ENCODE measurements at places on chromosomes 5 and 9.

GRCh38 chr9:87148331-87149104, 201.2 kb upstream of the GAS1 start:
- DNase-seq = peak; percentile 69

DNA sequence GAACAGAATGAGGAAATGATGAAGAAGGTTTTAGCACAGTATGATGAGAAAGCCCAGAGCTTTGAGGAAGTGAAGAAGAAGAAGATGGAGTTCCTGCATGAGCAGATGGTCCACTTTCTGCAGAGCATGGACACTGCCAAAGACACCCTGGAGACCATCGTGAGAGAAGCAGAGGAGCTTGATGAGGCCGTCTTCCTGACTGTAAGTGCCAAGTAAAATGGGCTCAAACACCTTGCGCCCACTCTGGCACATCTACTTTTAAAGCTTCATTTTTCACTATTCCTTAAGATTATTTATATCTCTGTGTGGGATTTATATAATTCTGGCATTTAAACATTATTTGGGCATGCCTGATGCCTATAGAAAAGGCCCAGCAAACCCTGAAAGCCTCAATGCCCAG, 55.6 kb downstream of the CMYA5 start:
- no peak for DNase-seq

- DNase-seq = peak; percentile 81
These were observed 105.6 kb upstream of the PCA3 start for GRCh38 chr9:76658510-76659231.

DNA sequence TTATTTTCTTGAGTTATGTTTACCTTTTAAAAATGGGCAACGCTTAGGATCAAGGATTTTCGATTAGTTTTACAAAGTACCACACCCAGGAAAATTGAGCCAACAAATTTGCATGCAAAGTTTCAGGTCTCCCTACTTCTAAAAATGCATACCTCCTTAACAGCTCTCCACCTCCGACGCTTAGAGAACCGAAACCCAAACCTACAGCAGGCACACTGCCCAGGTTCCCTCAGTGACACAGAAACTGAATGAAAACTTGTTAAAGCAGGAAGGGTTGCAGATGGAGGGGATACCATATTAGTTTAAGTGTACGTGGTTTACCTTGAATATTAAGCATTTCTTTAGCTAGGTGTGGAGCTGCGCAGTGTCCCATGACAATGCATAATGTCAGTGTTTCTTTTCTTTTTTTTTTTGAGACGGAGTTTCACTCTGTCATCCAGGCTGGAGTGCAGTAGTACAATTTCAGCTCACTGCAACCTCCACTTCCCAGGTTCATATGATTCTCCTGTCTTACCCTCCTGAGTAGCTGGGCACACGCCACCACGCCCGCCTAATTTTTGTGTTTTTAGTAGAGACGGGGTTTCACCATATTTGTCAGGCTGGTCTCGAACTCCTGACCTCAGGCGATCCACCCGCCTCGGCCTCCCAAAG, 1.6 kb upstream of the SUB1 start:
- no peak for DNase-seq

DNA sequence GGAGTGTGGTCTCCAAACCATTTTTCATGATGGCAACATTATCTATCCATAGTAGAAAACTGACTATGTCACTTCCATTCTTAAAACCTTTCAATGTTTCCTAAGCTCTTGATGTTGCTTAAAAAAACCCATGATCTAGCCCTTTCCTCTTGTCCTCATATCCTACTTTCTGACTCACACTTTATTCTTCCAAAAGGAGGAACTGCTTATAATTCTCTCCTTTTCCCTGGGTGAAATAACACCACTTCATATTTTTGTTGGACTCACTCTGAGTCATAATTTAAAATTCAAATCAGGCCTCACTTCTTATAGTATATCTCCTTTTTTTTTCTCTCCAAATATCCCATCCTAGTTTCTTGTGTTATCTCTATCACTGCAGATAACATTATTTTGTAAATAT, 513.9 kb downstream of the MAN2A1 start:
- DNase-seq = peak; percentile 3

GRCh38 chr5:179867476-179867875, 8.9 kb upstream of the MRNIP start:
- DNase-seq = no peak

GRCh38 chr9:7489036-7489435, 310.5 kb downstream of the DMAC1 start:
- DNase-seq = peak; percentile 4

DNA sequence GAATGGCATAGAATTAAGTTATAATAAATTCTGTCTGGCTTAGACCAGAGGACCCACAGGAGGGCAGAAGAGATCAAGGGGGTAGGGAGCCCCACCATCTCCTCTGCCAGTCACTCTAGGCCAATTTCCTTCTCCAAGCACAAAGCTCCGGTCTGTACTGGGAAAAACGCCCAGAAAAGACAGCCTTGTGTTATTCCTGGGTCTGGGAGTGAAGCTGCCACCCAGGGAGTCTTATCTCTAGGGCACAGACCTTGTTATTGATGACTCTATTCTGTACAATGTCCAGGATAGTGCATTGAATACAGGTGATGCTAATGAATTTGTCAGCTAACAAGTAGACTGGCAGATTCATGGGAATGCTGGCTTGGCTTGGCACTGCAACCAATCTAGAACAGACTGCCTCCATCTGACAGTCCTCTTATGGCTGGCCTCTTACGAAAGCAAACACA, 60.7 kb downstream of the MED27 start:
- no peak for DNase-seq

DNA sequence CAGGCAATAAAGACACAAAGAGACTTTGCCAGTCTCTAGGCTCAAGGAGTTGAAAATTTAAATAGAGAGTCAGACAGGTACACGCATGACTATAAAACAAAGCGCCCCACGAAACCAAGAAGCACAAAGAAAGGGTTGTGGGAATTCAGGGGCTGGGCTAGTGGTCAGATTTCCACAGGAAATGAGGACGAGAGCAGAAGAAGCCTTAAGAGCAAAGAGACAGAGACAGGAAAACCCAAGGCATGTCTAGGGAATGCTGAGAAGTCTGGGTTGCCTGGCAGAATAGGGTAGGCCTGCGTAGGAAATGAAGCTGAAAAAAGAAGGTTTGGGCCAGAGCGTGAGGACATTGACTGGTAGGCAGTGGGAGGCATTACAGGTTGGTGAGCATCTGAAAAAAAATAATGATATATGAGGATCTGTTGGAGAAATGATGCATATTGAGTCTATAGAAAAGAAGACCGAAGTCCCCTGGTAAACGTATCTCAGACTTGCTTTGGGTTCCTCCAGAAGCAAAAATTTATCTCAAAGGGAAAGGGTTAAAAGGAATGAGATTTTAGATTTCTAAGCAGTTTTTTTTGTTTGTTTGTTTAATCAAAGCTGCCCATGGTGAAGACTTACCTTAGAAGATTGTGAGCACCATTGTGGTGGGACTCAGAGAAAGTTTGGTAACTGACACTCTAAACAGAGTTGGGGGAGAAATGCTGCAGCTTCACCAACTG, 51.8 kb downstream of the SLC1A3 start:
- no peak for DNase-seq

DNA sequence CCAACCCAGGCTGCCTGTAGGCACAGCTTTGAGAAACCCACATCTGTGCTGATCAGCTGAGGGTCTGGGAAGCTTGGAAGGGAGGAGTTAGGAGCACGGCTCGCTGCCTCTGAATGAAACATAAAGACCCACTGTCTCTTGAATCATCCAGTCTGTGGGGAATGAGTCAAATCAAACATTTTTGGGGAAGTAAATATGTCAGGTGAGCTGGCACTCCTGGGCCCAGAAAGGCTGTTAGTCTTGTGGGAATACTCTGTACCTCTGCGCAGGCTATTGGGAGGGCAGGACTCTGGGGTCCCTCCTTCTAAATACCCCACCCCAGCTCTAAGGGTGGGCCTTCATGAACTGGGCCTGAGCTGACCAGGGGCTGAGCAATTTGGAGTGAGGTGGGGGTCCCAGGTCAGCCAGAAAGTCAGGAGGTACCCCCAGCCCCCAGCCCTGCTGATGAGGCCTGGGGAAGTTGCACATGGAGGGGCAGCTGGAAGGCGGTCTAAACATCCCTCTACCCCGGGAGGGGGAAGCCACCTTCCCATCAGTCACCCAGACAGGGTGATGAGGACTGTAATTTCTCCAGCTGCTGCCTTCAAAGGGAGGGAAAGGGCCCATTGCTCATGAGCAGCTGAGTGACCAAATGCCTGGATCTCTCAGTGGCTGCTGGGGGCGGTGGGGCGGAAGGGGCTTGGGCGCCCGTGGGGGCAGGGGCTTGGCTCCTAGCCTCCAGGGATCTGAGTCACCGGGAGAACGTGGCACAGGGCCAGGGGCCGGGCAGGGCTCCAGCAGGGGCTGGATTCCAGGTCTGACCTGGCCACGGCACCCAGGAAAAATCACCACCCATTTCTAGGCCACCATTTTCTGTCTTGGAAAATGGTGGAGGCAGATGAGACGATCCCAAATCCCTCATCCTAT, 10.8 kb downstream of the FIBCD1 start:
- DNase-seq = peak; percentile 58

DNA sequence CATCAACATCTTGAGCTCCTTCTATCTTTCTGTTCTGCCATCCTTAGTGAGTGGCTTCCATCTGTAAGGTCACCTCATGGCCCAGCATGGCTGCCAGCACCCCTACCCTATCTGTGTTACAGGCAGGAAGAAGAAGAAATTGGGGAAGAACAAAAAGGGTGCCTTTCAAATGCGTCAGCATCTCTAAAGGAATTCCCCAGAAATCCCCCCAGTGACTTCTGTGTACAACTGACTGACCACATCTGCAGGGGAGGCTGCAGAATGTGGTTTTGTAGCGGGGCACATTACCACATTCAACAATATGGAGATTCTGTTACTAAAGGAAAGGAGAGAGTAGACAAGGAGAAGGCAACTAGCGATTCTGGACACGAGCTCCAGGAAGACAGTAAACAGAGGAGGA, 40.1 kb downstream of the ALG2 start:
- DNase-seq = peak; percentile 14

- DNase-seq = no peak
These were observed 48.6 kb downstream of the FOXI1 start for GRCh38 chr5:170154297-170154696.

DNA sequence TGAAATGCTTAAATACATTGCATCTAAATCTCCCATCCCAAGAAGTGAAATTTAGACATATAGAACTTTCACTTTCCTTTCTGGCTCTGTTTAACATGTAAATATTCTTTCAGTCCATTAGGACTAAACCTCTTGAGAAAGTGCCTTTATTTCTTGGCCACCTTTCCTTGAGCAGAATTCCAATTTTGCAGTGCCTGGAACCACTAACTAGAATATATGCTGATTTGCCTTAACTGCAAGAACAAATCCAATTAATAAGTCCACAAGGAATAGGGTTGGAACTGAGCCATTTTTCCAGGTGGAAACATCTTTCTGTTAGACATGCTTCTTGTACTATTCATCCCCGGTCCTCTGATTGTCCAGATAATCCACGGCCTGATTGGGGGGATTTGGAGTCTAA, 478.0 kb downstream of the ENC1 start:
- no peak for DNase-seq

- DNase-seq = peak; percentile 25
These were observed 26.3 kb downstream of the PTGES2 start for GRCh38 chr9:128101231-128101661.

- DNase-seq = no peak
These were observed 24.5 kb upstream of the WDR38 start for GRCh38 chr9:124828489-124829333.

GRCh38 chr9:33403941-33404787, 1.8 kb upstream of the AQP7 start:
- DNase-seq = no peak

- DNase-seq = no peak
These were observed 5.2 kb downstream of the DNAJA1 start for GRCh38 chr9:33030285-33030684.

GRCh38 chr9:109179801-109180523, 12.9 kb upstream of the FRRS1L start:
- no peak for DNase-seq

DNA sequence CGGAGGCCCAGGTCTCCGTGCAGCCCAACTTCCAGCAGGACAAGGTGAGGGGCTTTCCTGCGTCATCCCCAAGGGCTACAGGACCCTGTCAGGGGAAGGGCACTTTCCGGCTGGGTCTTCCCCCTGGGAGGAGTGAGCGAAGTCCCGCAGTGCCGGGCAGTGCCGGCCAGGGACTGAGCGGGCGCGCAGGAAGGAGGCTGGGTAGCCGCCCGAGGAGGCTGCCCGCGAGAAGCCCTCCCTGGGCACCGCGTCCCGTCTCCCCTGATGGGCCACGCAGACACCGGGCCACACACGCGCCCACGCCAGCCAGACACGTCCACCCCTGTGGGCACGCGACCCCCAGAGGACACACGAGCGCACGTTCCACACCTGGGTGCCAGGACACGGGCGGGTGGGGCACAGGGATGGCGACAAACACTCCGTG, 357 bp downstream of the PTGDS start:
- no peak for DNase-seq

DNA sequence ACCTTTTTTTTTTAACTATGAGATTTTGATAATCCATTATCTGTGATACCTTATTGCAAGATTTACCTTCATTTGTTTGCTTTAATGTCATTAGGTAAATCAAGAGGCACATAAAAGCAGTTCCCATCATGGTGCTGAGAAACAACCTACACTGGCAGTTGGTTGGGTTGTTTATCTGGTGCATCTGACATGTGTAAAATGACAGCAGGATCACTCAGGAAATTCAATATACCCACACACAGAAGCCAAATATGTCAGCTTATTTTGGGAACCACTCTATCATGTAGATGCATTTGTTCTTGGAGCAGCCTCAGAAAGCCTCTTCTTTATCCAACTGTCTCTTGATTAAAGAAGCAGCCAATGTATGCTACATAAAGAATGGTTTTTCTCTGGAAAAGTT, 7.8 kb upstream of the CCDC192 start:
- no peak for DNase-seq

GRCh38 chr9:4714266-4715016, 26.6 kb downstream of the AK3 start:
- no peak for DNase-seq

GRCh38 chr5:90940227-90940995, 381.8 kb downstream of the ADGRV1 start:
- peak; percentile 22 for DNase-seq

DNA sequence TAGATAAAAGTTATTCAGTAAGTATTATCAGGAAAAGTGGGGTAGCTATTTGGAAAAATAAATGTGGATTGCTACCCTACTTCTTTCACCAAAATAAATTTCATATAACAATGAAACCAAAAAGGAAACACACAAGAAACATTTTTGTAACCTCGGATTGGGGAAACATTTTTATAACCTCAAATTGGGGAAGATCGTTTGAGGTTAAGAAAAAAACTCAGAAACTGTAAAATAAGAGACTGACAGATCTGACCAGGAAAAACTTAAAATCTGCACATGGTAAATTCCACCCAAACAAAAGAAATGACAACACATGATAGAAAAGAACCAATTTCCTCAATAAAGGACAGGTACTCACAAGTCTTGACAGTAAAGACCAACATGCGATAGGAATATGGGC, 13.5 kb downstream of the EFCAB9 start:
- no peak for DNase-seq

GRCh38 chr9:133090187-133090586, 28.4 kb downstream of the CEL start:
- no peak for DNase-seq

Data from fibroblast of mammary gland (primary cell).